ENCODE measurements at places on chromosomes 7 and 10. TPM values are rescaled to one million over a fixed set of nuclear protein-coding genes. Genes with fewer than 3 reads are reported as not detected.

DNA sequence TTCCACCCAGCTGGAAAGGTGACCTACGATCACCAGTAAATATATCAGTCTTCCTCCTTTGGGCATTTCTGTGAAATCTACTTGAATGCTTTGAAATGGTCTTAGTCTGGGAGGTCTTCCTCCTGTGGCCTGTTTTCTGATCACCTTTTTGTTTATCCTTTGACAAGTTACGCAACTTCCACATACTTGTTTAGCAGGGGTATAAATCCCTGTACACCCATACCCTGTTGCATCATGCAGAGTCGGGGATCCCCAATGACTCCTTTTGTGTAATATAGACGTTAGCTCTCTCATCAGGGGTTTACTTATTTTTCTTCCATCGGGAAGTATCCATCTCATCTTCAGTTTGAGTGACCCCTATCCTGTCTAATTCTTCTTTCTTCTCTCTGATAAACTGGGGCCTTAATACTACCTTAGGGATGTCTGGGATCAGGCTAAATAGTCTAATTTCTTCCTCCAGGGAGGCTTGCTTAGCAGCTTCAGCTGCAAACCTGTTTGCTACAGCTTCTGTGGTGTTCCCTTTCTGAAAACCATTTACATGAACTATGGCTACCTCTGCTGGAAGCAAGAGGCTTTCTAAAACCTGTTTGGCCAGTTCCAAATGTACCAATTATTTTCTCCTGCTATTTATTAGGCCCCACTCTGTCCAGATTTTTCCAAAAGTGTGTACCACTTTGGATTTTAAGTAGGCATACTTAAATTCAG is 25.8 kb downstream of the MAPK8 start:
- DNase-seq, result no peak

DNA sequence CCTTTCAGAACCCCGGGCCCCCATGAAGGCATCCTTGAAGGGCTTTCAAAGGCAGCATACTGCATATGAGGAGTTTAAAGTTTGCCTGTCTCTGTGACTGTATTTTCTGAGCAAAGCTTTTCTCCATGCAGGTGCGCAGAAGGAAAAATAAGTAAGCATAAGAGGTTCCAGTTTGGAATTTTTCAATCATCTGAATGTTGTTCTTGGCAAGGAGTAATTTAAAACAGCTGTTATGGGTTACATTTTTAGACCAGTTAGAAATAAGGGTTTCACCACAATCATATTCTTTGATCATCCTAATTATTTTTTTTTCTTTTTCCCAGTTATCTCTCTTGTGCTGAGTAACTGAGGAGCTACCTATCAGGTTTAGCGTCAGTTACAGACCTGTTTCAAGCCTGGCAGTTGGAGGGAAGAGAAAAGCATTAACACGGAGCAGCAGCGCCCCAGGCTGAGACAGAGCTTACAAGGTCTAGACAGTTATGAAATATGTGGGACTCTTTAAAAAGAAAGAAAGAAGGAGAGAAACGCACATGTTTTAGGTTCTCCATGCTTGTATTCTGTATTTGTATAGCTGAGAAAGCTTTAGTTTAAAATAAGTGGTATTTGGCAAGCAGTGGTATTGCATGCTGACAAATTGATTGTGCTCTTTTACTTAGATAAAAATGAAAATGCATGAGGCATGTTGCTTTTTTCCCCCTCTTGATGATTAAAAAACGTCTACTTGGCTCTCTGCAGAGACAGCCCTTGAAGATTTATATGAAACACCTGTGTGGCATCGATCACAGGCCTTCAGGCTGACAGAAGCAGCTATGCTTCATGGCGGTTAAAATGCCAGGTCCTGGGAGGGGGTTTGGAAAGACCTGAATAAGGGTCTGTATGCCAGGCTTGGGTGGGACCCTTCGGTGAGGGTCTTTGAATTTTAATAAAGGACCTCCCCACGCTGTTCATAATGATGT is 157.6 kb downstream of the GRK5 start:
- DNase-seq, result no peak

- DNase-seq, result no peak
These were observed 61.0 kb downstream of the HTR5A start for GRCh38 chr7:155131090-155131489.

DNA sequence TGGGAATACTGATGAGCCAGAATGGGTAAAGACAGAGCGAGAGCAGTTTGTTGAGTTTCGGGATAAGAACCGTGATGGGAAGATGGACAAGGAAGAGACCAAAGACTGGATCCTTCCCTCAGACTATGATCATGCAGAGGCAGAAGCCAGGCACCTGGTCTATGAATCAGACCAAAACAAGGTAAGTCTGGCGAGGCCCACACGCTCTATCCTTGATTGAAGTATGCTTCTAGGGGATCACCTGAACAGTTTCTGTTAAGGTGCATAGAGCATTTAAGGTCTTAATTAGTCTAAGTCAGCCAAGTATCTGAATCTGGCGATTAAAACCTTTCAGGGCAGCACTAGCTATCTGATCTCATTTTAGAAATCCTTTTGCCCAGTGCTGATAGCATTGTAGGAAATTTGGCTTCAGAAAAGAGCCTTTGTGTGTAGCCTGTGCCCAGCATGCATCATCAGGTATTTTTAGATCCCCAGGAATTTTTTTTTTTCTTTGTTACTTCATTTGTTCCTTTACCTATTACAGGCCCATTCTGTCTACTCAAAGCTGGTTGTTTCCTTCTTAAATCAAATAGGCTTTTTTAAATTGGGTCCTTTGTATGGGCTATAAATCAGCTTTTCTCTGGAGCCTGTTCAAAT is 8.0 kb downstream of the OPN1SW start:
- no peak for DNase-seq

DNA sequence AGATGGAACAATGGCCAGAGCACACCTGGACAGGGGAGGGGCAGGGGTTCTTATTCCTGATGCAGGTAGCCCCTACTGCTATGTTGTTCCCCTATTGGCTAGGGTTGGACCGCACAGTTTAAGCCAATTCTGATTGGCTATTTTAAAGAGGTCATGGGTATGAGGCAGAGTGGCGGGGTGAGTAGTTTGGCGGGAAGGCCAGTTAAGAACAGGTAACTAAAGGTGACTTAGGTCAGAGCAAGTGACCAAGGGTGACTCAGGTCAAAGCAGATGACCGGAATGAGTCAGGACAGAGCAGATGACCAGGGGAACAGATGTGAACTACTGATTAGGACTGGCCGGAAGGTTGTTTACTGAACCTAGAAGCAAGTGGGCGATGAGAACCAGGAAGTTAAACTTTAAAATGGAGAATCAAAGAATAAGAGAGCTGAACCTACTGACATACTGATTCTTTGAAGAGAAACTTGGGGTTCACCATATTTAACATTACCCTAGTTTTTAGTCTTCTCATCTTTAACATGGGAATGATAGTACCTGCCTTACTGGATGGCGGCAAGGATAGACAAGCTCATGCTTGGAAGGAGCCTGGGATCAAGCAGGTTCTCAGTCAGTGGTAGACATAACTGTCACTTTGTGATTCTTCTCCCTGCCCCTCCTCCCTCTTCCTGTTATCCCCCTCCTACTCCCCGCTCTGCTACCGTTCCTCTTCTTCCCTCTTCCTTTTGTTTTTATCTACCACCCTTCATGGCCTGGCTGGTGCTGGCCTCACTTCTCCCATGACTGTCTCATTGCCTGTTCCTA is 55.0 kb downstream of the CCNY start:
- no peak for DNase-seq

- DNase-seq, result no peak
These were observed 95.3 kb upstream of the IL6 start for GRCh38 chr7:22631730-22632129.

GRCh38 chr10:70255329-70256299 is 22.4 kb upstream of the PPA1 start:
- DNase-seq, result no peak

GRCh38 chr7:28520074-28521015 is 108.0 kb downstream of the CREB5 start:
- no peak for DNase-seq

DNA sequence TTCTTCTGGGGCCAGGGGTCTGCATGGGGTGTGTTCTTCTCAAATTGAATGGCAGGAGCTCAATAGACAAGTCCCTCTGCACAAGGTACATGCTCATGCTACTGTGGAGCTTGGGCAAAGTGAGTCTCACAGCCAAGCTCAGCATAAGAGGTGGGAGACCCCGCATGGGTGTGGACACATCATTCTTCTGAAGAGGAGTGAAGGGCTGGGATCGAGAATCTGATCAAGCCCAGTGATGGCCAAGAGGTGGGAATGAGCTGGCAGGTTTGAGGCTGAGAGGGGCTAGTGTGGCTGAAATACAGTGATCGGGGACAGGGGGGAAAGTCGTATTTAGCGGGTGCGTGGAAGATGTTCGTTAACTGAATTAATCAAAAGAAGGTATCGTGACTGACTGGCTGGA is 32.6 kb downstream of the CDH23 start:
- no peak for DNase-seq

GRCh38 chr10:1210667-1211066 is 154.5 kb downstream of the WDR37 start:
- no peak for DNase-seq

- no peak for DNase-seq
These were observed 152.4 kb upstream of the CELF2 start for GRCh38 chr10:10865303-10865702.

DNA sequence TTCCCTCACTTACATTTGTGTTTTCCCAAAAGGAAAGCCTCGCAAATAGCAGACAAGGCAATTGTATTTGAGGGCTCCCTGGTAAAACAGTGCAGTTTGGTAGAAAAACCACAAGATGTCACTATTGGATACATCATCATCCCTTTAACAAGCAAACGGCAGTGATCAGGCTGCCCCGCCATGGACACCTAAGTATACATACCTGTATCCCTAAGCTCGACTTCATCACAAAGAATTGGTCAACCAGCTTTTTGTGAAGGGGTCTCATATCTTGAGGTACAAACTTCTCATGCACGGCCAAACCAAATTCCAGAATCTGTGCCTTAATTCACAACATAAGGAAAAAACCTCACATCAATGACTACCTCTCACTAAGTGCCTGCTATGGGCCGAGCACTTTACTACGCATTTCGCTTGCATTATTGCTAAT is 179.5 kb upstream of the IMMP2L start:
- peak; percentile 34 for DNase-seq

GRCh38 chr7:123797673-123798531 is 47.1 kb upstream of the HYAL4 start:
- peak; percentile 26 for DNase-seq

DNA sequence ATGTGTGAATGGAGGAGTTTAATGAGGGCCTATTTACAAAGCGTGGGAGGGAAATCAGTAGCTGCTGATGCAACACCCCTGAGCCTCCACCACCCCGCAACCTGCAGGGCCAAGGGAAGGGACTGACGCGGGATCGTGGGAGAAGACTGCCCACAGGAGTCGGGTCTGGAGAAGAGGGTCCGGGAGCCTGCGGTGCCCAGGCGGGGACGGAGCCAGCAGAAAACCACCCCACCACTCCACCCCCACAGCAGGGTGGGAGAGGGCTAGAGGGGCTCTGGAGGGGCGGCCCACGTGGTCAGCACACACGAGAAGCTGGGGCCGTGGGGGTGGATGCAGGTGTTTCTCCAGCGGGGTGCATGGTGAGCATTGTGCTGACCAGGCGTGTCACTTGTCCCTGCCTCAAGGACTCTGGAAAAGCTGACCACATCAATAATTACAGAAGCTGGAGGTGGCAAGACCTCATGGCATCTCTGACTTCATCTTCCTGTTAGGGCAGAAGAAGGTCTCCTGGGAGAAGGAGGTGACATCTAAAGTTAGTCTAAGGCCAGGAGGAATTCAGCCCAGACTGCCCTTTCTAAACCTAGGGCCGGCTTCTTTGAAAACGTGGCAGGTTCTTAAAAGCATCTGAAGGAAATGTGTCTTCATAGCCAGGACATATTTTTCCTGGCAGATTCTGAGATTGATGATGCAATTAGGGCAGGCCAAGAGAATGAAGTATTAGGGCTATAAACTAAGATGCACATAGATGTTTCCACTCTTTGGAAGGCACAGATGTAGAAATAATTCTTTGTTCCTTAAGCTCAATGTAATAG is 150.9 kb downstream of the RGS10 start:
- no peak for DNase-seq

DNA sequence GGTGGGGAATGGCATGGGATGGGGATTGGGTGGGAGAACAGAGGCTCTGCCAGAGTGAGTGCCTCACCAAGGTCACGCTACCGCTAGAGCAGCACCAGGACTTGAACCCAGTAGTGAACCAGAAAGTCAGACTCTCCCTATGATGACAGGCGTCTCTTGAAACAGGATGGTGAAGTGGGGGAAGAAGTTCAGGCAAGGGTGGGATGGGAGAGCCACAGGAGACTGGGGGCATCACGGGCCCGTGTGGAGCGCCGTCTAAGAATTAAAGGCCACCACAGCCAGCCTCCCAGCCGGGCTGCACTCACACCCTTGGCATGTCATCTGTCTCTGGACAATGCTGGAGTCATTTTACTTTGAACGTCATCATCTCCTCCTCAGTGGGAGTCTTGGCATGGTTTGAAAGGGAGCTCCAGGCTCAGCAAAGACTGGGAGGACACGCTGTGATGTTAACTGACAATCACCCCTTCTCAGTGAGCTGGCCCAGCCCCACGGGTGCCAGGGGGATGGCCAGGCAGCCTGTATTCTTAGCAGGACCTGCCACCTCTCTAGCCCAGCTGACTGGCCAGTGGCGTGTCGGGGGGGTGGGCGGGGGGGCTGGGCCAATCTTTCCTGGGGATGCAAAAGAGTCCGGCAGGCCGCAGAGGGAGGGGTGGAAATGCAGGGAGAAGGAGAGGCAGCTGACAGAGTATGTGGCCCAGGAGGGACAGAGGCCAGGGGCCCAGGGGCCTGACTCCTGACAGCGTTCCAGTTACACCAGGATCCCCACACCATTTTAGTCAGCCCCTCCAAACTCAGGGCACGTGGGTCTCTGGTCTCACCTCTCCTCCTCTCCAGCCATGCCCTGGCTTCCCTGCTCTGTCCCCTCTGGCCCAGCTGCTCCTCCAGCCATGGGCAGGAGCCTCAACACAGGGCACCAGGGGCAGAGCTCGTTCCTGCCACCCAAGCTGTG is 96.2 kb downstream of the VOPP1 start:
- DNase-seq, result no peak

- DNase-seq, result no peak
These were observed 71.3 kb upstream of the CSTF2T start for GRCh38 chr10:51770709-51771108.

DNA sequence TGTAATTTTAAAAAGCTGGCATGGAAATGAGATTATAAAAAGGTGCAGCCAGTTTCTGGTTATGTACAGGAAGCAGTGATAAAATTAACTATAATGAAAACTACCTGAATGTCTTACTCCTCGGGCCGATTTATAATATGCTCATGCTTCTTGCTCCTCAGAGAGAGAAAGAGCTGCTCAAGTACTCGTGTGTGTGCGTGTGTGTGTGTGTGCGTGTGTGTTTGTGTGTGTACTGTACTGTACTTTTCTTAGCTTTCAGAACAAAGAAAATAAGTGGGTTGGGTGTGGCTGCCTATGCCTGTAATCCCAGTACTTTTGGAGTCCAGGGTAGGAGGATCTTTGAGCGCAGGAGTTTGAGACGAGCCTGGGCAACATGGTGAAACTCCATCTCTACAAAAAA is 96.6 kb upstream of the NMT2 start:
- DNase-seq, result no peak

- no peak for DNase-seq
These were observed 198.0 kb upstream of the MKI67 start for GRCh38 chr10:128324058-128324827.

GRCh38 chr10:29691564-29692072 is 56.8 kb upstream of the SVIL start:
- DNase-seq, result no peak

Gene FLNC
- polyA plus RNA-seq, result 642 TPM

Gene VSTM4
- 40.9 TPM for polyA plus RNA-seq

Gene VAX1
- polyA plus RNA-seq, result not detected

Gene C10orf105
- polyA plus RNA-seq, result 0.06 TPM

Gene TOMM7
- polyA plus RNA-seq, result 807 TPM

Gene SH2D4B
- polyA plus RNA-seq, result not detected

Gene GPR26
- not detected for polyA plus RNA-seq

Gene OR2A42
- 0.34 TPM for polyA plus RNA-seq

Gene ODAD2
- 0.62 TPM for polyA plus RNA-seq
